Esophagus mucosa (tissue), 1 donor: ENCODE measurements at places on chromosomes 2 and 18. TPM values are rescaled to one million over a fixed set of nuclear protein-coding genes. Genes with fewer than 3 reads are reported as not detected.

EVX2 gene
- total RNA-seq: not detected

RTP5 gene
- total RNA-seq: not detected

DSG2 gene
- total RNA-seq: 22.4 TPM

HMSD gene
- total RNA-seq: 2.0 TPM

FSIP2 gene
- total RNA-seq: 0.24 TPM

SKOR2 gene
- total RNA-seq: not detected

IL1RL2 gene
- total RNA-seq: 8.1 TPM
